G401 (cell line): ENCODE measurements at places on chromosomes 6 and 20.

DNA sequence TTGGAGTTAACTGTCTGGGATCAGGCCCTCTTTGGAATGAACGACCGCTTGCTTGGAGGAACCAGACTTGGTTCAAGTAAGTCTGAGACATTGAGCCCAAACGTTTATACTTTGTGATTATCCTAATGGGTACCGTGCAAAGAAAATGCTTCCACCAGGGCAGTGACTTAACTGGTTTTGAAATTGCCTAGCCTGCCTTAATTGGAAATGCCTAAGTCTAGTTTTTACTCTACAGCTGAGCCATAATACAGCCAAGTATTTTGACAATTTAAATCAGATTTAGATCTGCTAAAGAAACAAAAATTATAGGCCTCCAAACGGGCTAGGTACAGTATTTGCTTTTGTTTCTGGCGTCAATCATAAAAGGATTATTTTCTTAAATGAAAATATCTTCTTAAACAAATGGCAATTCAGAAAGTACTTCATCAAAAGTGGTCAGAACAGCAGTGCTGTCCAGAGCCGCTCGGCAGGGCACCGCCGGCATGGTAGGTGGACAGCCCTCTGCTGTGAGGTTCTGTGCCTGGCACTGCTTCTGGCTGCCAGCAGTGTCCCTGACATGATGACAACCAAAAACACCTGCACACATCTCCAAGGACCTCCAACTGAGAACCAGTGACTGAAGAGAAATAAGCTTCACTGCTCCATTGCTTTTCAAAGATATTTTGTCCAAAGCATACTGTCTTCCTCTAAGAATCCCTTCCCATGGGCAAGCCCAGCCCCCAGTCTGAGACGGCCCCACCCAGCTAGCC, 55.6 kb downstream of the EZR start:
- no peak for DNase-seq

- DNase-seq = no peak
Measured at GRCh38 chr6:30881392-30882203, 2.7 kb upstream of the DDR1 start.

GRCh38 chr20:36477475-36477874, 63.8 kb upstream of the MYL9 start:
- no peak for DNase-seq

DNA sequence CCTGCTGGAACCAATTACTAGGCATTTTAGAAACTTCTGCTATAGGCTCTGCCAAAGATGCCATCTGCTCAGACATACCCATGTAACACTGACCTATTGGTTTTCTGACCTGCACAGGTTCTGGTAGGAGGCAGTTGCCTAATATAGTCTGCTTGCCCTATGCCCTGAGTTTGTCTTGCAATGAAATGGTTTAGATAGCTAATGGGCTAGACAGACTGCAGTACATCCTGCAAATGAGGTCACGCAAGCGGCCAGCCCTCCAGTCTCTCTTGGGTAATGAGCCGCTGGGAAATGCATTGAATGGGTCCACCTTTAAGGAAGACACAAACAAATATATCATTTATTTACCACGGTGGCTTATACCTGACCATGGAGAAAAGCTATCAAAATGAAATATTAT, 90.6 kb upstream of the B3GAT2 start:
- peak; percentile 33 for DNase-seq
